GM20000 (cell line): ENCODE measurements at places on chromosomes 4 and X.

DNA sequence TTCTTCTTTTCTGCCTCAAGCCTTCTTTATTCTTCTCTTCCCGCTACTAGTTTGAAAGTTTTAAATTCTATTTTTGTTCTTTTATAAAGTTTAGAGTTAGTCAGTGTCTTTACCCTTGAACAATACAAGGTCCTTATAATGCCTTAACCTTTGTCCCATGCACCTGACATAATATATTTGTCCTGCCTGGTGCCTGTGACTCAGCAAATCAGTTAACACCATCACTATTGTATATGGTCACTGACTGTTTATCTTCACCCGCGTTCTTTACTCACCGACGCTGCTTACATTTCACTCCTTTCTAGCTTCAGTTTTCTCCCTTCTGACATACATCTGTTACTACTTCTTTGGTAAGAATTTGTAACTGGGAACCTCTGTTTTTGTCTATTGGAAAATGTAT is 5.7 kb downstream of the SMIM20 start:
- DNase-seq = no peak

DNA sequence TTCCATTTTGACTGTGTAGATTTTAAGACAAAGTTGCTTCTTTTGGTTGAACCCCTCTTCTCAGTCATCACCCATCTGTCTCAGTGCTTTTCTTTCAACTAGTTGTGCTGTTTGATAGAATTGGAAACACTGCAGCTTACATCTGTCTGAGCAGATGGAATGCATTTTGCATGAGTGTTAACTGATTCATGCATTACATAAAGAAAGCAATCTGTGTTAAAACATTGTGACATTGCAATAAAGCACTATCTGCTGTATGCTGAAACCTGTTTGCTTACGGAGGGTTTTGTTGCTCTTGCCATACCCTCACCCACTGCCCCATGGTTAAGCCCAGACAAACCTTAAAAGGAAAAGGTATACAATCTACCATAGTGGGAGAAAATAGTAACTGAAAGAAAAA is 47.4 kb downstream of the NRK start:
- no peak for DNase-seq

GRCh38 chr4:48680848-48681568 is 99.1 kb downstream of the FRYL start:
- DNase-seq = no peak

DNA sequence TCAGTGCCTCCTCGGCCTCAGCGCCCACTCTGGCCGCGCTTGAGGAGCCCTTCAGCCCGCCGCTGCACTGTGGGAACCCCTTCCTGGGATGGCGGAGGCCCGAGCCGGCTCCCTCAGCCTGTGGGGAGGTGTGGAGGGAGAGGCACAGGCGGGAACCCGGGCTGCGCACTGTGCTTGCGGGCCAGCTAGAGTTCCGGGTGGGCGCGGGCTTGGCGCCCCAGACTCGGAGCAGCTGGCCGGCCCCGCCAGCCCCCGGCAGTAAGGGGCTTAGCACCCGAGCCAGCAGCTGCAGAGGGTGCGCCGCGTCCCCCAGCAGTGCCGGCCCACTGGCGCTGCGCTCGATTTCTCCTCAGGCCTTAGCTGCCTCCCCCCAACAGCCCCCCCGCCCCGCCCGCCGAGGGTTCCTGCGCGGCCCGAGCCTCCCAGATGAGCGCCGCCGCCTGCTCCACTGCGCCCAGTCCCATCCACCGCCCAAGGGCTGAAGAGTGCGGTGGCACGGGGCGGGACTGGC is 1137.0 kb downstream of the PCDH18 start:
- no peak for DNase-seq

DNA sequence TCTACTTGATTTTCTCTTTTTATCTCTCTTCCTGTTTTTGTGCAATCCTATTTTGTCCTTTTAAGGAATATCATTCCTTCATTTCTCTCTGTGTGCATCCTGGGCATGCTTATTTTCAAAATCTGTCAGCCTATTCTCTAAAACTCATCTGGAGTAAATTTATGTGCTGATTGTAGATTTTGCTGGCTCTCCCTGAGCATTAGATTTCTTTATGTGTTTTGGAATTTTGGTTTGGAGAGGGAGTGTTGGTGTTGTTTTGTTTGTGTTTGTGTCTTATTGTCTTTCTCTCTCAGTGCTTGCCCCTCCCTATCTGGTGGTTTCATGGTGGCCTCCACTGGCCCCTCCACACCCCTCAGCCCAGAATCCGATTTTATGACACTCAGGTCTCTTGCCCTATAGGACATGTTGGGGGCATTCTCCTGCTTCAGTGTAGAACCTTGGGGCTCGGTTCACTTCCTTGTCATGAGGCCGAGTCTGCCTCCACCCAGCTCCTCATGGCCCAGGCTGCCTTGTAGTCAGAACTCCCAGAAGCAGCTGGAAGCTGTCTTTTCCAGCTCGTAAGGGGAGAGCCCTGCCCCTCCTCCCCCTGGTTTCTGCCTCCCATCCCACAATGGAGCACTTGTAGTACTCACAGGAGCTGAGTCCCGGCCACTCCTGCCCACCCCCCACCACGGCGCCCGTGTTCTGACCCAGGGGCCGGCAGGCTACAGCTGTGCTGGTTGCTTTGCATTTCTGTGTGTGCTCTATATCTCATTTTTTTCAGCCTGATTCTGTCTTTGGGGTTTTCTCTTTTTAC is 24.5 kb upstream of the PJA1 start:
- DNase-seq = no peak

GRCh38 chr4:2304877-2305561 is 43.1 kb upstream of the MXD4 start:
- DNase-seq = no peak

- no peak for DNase-seq
Observed at GRCh38 chrX:136304493-136304892, 3.7 kb downstream of the ADGRG4 start.

- no peak for DNase-seq
Observed at GRCh38 chr4:81919223-81919622, 447.5 kb upstream of the RASGEF1B start.

GRCh38 chrX:97844943-97845342 is 961.2 kb downstream of the RPA4 start:
- no peak for DNase-seq

DNA sequence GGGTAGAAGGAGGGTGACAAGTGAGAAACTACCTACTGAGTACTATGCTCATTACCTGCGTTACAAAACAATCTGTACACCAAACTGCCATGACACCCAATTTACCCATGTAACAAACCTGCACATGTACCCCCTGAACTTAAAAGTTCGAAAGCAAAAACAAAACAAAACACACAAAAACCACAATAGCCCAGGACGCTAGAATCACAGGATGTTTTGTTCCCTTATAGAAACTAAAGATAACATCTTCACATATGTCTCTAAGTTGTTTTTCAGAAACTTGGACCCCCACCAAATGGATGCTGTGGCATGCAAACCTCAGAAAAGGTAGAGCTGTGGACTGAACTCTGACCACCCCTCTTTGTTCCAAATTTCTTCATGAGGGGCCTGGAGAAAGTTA is 25.2 kb upstream of the PNMA5 start:
- DNase-seq = no peak

- no peak for DNase-seq
Observed at GRCh38 chr4:156662921-156663320, 308.7 kb downstream of the PDGFC start.

- no peak for DNase-seq
Observed at GRCh38 chrX:81280148-81280547, 78.2 kb downstream of the SH3BGRL start.

GRCh38 chr4:102598086-102598761 is 97.1 kb downstream of the NFKB1 start:
- DNase-seq = no peak

DNA sequence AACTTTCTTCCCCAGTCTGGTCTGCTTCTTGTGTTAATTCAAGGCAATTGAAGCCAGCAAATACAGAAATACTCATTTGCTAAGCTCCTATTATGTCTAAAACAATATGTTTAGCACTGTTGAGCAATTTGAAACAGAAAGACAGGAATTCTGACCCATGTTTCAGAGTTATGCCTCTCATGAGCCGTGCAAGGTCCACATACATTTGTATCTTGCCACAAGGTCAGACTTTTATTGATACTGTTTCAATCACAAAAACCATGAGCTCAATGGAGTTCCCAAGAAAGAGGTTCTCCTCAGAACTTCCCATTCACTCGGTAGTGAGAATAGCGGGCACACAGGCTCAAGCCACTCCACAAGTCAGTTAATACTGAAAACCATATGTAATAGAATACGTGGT is 47.6 kb upstream of the SPRY1 start:
- DNase-seq = no peak

DNA sequence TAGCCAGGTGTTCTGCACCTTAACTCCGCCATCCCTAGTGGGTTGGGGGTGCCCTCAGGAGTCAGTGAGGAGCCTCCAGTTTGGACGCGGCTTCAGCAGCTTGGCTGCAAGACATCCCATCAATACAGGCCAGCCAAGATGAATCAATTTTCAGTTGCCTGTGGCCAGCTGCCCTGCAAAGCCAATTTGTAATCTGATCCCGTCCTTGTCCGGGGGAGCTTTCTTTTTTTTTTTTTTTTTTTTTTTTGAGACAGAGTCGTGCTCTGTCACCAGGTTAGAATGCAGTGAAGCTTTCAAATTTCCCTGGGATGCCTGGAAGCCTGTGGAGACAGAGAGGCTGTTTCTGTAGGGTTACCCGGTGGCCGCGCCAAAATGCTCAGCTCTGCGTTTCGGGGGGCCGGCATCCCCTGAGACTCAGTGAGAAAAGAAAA is 192.5 kb downstream of the ASMT start:
- DNase-seq = no peak

GRCh38 chrX:24341795-24342194 is 18.6 kb upstream of the SUPT20HL1 start:
- DNase-seq = no peak

- no peak for DNase-seq
Observed at GRCh38 chrX:126701380-126701779, 118.1 kb upstream of the PRR32 start.

DNA sequence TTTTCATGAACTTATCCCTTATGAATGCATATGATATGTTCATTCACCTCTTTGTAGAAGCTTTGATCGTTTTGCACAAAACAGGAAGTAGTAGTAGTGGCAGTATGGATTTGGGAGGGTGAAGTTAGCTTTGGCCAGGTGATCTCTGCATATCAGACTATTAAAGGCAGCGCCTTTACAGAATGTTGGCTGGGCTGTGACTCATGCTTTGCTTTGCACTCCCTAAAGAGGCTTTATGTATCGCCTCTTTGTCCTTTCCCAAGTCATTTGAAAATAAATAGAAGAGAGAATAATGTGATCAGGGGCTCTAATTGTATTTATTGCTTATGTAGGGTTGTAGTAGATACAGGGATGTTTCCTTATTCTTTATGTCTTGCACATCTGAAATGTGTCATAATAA is 50.4 kb downstream of the SHROOM3 start:
- no peak for DNase-seq

DNA sequence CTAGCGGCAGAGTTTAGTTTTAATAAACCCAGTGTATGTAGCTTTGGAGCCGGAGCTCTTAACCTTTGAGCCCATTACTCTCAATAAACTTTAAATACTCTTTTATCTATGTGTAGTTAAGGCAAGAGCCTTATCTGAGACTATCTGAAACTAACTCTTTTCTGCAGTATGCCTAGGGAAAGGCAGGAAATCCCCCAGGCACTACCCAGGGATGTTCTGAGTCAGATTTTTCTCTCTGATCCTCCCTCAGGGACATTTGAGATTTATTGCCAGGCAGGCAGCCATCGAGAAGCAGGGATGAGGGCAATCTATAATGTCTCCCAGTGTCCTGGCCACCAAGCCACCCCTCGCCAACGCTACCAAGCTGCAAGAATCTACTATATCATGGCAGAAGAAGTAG is 39.1 kb downstream of the HEPH start:
- no peak for DNase-seq

GRCh38 chr4:71867598-71867997 is 83.7 kb upstream of the GC start:
- DNase-seq = no peak

GRCh38 chr4:60683357-60683756 is 516.8 kb upstream of the ADGRL3 start:
- DNase-seq = no peak

DNA sequence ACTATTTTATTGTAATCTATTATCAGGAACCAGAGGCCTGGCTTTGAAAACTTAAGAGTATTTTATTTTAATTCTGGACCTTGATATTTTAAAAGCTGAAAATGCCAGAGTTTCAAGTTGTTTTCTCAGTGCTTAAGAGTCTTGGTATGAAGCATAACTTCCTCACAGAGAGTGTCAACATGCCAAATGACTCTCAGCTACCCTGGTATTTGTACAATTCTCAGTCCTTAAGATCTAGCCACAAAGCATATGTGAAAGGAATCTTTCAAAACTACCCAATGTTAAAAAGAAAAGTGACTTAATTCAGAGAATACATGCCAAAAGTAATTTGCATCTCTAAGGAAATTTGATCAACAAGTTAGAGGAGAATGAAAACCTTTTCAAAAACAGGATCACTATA is 171.9 kb downstream of the DKK2 start:
- no peak for DNase-seq

GRCh38 chr4:77146186-77147078 is 10.6 kb upstream of the CCNG2 start:
- no peak for DNase-seq

GRCh38 chr4:115154826-115155225 is 41.4 kb upstream of the NDST4 start:
- DNase-seq = no peak

DNA sequence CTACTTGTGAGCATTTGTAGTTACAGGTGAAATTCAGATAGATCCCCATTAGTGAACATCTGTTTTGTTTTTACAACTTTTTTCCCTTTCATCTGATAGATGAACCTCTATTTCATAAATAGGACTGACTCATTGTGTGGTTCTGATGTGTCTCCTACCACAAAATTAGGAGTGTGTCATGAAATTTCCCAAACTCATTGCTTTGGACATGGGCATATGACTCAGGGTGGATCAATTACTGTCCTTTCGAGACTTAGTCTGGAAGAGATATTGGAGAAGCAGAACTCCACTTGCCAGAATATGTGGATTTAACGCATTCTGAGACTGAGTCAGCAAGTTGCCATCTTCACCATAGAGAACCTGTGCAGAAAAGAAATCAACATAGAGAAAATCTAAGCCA is 53.5 kb upstream of the PCDH10 start:
- DNase-seq = no peak

GRCh38 chr4:5018603-5019002 is 655 bp downstream of the CYTL1 start:
- DNase-seq = no peak

DNA sequence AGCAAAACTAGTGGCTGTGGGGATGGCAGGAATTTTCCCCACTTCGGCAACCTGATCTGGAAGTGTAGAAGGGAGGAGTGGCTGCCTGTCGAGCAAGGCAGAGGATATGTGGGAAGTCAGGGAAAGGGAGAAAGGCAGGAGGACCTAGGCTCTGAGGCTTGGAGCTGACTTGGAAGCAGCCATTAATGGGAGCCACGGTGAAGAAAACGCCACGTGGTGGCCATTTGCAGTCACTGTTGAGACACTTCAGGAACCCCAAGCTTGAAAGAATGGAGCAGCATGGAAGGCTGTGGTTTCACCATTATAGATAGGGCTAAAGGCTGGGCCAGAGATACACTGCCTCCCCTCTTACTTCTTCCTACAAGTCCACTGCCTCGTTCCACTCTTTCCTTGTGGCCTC is 41.8 kb upstream of the MAML3 start:
- no peak for DNase-seq

GRCh38 chrX:134377537-134377936 is 82.4 kb upstream of the HPRT1 start:
- no peak for DNase-seq

- no peak for DNase-seq
Observed at GRCh38 chr4:128830906-128831503, 21.5 kb downstream of the JADE1 start.

- DNase-seq = no peak
Observed at GRCh38 chr4:7929118-7929951, 10.3 kb downstream of the AFAP1 start.

- no peak for DNase-seq
Observed at GRCh38 chrX:124033821-124034220, 72.3 kb downstream of the STAG2 start.
